ENCODE measurements at places on chromosomes 12 and 14.

- DNase-seq: no peak
Observed at GRCh38 chr12:71626768-71627167, 36.9 kb downstream of the ZFC3H1 start.

- DNase-seq: no peak
Observed at GRCh38 chr12:29782285-29782870, 1.4 kb downstream of the TMTC1 start.

GRCh38 chr14:88868558-88869159 is 44.2 kb downstream of the TTC8 start:
- DNase-seq: peak; percentile 2

GRCh38 chr14:96635850-96636249 is 133.7 kb downstream of the PAPOLA start:
- DNase-seq: no peak

DNA sequence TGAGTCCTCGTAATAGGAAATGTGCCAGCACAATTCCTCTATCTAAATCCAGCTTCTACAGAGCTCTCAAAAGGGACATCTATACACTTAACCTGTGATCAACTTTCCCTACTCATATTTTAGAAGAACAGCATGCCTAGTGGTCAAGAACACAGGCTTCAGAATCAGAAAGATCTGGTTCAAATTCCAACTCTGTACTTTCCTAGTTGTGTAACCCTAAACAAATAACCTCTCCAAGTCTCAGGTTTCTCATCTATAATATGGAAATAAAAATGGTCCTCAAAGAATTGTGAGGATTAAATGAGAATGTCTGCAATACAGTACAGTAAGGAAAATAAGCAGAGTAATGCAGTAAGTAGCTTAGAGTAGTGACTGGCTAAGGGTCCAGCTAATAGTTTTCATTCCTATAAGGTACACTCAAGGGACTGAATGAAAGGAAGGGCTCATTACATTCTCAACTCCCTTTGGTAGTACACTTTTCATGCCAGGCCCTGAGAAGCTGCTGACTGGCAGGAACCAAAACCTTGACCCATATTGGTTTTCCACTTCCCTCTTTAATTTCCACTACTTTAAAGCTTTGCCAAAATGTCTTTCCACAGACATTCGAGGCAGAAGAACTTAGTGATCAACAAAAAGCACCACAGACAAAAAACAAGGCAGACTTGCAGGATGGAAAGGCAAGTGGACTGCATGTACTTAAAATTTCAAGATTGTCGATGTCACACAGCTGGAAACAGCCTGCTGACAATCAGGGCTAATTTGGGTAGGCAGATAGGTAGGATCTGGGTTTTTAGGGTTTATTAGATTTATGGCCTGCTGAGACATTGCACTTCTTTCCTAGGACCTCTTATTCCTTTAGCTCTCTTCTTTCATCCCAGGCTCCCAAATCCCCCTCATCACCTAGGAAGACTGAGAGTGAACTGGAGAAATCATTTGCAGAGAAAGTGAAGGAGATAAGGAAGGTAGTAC is 4.3 kb downstream of the CCDC196 start:
- DNase-seq: no peak

DNA sequence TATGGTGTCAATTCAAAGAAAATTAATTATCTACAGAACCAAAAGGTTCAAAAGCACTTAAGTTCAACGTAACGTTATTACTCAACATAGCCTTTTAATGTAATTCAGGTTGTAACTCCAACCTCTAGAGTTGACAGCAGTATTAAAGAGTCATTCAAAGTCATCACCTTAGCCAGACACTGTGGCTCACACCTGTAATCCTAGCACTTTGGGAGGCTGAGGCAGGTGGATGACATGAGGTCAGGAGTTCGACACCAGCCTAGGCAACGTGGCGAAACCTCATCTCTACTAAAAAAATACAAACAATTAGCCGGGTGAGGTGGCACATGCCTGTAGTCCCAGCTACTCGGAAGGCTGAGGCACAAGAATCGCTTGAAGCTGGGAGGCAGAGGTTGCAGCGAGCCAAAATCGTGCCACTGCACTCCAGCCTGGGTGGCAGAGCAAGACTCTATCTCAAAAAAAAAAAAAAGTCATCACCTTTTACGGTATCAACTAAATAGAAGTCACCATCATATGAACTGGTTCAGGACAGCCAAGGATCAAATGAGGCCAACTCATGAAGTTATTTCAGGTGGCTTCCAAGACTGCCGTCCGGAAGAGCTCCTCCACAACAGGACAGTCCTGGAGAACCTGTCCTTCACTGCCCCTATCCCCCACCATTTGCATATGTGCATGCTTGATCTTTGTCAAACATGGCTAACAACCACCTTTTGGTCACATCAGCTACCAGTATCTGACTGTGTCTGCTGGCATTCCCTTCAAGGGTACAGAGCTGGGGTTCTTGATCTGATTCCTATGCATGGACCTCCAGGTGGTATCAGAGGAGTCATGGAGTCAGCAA is 4.2 kb downstream of the PPTC7 start:
- DNase-seq: no peak

GRCh38 chr12:6909421-6910145 is 4.8 kb upstream of the ENO2 start:
- no peak for DNase-seq

- no peak for DNase-seq
Observed at GRCh38 chr12:109394891-109395290, 47.2 kb downstream of the MYO1H start.

- no peak for DNase-seq
Observed at GRCh38 chr12:124469193-124469888, 98.1 kb downstream of the NCOR2 start.

DNA sequence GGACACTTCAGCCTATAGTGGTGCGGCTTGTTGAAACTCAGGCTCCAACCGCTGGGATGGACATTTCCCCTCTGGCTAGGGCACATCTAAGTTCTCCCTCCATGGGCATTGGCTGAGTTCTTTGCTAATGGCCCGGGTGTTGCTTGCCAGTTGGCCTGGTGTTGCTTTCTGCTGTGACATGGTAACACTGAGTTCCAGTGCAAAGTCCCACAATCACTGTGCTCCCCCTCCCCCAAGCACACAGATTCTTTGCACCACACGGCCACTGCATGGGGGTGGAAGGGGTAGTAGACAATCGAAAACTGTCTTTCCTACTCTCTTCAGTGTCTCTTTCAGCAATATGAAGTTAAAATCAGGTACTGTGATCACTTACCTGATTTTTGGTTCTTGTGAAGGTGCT is 308.2 kb downstream of the FUT8 start:
- DNase-seq: no peak

GRCh38 chr14:93027810-93028723 is 87.7 kb downstream of the ITPK1 start:
- DNase-seq: no peak

DNA sequence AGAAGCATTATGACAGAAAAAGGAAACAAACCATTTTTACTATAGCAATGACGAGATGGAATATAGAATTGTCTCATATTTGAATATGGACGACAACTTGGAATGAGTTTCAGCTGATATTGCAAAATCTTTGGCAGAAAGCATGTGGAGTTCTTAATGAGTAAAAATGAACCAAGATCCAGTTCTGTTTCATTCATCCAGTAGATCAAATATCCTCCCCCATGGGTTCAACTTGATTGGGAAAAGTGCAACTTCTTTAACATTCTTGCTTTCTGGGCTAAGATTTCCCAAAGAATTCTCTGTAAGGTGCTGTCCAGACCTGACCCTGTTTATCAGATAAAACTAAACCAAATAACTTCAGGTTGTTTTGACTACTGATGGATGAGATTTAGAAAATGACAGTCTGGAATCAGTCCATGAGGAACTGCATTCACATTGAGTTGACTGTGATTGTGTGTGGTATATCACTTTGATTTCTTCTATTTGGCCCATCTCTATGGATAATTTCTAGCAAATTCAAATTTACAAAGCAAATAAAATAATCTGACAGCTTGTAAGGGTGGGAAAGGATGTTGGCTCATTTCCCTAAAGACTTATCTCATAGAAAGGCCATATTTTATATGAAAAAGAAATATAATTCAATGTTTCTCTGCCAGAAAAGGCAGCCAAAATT is 267.4 kb downstream of the ADAMTS20 start:
- DNase-seq: no peak

DNA sequence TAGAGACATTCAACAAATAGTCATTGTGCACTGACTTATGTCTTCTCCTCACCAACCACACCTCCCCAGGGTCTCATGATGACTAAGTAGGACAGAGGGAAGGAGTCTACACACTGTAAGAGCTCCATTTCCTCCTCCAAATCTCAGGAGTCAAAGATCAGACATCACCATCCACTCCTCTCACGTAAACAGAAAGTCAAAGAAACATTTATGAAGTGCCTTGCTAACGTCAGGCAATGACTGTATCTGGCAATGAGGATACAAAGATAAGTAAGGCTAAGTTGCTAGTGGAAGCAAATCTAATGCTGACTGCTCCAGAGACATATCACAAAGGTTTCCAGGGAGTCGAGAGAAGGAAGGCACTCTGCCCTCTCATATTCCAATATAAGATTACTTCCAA is 88.9 kb downstream of the SLC2A13 start:
- DNase-seq: no peak

- no peak for DNase-seq
Observed at GRCh38 chr14:56135668-56136067, 17.5 kb downstream of the PELI2 start.

- no peak for DNase-seq
Observed at GRCh38 chr14:39472078-39472477, 39.8 kb upstream of the FBXO33 start.

DNA sequence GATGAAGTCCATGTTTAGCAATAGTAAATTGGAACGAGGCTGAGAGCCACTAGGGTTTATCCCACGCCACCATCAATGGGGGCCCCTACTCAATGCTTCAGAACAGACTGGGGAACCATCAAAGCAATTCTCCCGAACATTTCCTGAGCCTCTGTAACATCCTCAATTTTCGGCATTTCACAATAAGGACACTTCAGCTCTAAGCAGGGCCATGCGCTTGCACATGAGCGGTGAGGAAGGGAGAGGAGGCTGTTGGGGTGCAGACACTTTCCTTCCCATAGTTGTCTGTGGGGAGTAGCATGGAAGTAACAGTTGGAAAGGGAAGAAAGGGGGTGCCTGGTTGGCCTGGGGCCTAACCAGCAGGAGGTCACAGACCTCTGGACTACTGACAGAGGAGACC is 129.9 kb upstream of the PRMT8 start:
- DNase-seq: no peak

DNA sequence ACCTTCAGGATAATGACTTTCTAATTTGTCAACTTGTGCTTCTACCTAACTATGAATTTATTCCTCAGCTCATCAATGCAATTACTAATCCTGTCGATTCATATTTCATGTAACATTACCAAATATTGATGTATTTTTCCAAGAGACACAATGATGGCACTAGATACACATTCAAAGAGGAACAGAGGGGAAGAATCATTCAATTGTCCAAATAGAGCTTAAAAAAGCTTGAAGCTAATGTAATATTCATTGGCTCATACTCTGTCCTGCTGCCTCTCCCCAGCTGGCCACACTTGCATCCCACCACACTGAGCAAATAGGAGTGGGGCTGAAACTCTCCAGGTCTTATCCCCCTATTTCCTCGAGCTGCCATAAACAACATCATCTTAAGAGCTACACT is 9.3 kb downstream of the TESPA1 start:
- DNase-seq: no peak

DNA sequence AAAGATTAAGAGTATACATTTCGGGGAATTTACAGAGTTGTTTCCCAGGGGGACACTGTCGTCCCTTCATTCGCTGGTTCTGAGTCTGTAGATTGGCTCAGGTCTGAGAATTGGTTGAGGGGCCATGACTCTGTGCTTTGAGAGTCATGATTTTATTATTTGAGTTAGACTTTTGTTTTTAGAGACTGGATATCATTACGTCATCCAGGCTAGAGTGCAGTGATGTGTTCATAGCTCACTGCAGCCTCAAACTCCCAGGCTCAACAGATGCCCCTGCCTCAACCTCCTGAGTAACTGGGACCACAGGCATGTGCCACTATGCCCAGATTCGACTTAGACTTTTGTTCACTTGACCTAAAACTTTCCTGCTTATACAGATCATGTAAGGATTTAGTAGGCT is 112.3 kb upstream of the C14orf180 start:
- DNase-seq: no peak

- no peak for DNase-seq
Observed at GRCh38 chr14:65156568-65157366, 54.5 kb upstream of the MAX start.

- DNase-seq: no peak
Observed at GRCh38 chr12:75724928-75725312, 213.5 kb upstream of the KRR1 start.

DNA sequence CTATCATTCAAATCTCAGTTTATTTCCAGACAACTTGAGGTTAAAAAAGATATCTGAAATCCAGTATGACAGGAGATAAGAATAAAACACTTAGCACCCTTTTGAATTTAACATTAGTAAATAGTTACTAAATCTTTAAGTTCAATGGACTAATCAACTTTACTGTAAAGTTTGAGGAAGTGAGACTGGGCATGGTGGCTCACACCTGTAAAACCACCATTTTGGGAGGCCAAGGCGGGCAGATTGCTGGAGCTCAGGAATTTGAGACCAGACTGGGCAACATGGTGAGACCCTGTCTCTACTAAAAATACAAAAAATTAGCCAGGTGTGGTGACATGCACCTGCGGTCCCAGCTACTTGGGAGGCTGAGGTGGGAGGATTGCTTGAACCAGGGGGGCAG is 40.3 kb upstream of the CERS5 start:
- DNase-seq: no peak

DNA sequence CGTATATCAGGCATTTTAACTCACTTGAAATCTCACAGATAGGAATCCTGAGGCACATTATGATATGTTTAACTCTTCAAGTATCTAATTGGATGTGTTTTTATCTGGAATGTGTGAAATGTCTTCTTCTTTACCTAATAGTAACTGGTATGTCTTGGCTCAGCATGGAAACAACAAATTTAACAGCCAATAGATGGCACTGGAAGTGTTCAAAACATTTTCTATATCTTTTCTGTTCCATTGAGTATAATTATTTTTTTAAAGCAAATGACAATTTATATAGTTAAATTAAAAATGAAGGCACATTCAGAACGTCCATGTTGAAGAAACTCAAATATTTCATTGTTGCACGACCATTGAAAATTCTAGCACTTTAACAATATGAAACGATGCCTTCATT is 164.6 kb upstream of the SLC16A7 start:
- peak; percentile 45 for DNase-seq
